ENCODE measurements at places on chromosomes 2 and 18.

GRCh38 chr2:64832936-64833335 lies 156.3 kb upstream of the SLC1A4 start:
- no peak for DNase-seq

GRCh38 chr18:77647472-77647871 lies 397.8 kb downstream of the GALR1 start:
- DNase-seq = no peak

DNA sequence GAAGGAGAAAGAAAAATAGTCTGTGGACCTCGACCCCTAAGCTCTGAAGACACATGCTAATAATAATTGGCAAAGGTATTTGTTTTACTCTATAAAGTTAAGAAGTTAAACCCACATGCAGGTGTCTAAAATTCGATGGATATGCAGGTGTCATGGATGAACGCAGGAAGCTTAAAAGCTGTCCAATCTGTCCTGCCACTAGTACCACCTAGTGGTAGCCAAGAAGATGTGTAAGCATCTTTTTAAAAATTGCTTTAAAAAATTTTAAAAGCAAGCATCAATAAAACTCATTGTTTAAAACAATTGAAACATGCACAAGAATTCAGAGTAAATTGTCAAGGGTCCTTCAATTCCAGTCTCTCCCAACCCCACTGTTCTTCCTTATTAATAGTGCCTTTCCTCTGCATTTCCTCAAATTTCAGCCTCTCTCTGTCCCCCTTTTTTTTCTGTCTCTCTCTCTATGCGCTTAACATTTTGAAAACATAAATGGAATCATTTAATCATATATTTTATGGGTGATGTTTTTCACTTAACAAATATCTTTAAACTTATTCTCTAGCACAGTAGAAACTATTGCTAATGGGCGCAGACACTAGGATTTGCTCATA lies 30.6 kb upstream of the PPP3R1 start:
- DNase-seq = no peak

DNA sequence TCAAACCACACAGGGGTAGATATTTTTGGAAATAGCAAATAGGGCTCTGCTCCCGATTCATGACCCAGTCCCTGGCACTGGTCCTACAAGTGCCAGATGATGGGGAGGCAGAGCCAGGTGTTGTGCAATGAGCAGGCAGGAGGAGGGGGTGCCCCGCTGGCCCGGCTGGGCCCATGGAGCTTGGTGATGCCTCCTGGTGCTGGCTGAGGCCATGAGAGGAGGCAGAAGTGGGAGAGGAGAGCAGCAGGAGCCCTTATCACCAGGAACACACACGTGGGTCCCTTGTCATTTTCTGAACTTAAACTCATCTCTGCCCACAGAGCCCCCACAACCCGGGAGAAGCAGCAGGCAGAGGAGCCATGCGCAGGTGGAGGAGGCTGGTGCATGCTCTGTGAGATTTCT lies 90.5 kb upstream of the MAPK4 start:
- no peak for DNase-seq

GRCh38 chr2:168666339-168666738 lies 136.1 kb upstream of the NOSTRIN start:
- no peak for DNase-seq

GRCh38 chr18:32553174-32553573 lies 82.5 kb upstream of the GAREM1 start:
- no peak for DNase-seq

DNA sequence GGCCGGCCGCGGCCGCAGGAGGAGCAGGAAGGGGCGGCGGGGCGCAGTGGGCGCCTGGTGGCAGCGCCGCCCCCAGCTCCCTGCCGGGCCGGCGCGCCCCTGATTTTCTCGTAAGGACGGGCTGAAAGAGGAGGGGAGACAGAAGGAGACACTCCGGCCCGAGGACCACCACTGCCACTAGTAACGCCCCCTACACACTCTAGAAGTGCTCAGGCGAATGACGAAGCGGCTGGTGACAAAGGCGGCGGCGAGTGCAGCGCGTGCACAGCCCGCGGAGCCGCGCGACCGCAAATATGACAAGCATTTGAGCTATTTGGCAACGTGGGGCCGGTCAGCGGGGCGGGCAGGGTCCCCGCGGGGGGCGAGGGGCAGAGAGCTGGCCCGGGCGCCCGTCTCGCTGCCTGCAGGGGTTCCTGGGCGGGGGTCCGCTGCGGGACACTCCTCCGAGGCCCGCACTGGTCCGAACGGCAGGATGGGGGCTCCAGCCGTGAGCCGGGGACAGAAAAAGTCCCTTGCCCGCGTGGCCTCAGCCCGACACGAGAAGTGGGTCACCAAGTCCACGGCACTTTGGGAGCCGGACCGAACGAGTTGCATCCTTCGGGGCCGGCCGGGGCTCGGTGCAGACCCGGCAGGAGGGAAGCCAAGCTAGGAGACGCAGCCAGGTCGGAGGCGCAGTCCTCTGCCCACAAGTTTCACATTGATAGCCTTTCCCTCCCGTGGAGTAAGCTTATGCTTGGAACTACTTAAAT lies 524 bp upstream of the SERTAD2 start:
- peak; percentile 65 for DNase-seq

DNA sequence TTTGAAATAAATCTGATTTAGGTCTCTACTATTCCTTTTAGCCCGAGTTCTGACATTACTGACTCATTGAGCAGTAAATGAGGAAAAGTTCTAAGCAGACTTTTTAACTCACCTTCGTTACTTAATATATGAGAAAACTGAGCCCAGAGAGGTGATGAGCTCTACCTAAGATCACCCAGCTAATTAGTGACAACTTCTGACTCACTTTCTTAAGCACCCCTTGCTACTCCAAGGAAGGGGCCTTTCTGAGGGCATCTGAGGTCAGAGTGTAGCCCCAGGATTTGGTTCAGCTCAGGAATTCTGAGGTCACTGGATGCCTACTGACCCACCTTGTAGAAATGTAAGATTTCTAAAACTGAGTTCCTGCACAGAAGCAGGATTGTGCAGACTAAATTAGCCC lies 102.2 kb upstream of the FZD5 start:
- DNase-seq = no peak

DNA sequence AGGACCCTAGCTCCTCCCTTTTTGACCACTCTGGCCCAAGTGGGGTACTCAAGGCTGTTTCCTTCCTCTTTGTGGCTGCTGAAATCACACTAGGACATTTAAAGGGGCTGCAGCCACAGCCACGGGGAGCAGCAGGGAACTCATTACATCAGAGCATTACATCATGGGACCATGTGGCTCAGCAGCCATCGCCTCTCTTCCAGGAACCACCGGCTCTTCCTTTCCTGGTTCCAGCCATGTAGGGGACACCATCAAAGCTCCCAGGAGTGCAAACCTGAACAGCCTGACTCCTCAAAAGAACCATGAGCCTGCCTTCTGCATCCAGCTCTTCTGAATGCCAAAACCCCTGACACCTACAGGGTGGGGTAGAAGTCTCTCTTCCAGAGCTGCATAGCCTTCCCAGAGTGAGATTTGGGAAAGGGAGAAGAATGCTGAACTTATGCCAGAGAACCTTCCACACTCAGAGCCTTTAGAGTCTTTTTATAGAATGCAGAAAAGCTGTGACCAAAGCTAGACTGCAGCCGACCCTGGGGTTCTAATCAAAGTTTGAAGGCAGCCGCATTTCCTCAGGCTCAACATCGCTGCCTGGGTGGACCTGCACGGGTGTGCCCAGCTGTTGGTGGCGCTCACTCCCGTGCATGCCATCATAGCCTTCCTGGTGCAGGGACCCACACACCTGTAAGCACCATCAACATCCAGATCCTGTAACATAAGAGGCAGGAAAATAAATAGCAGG lies 121.7 kb downstream of the KLHL29 start:
- DNase-seq = no peak

- no peak for DNase-seq
Measured at GRCh38 chr18:72985686-72986085, 117.9 kb upstream of the NETO1 start.

DNA sequence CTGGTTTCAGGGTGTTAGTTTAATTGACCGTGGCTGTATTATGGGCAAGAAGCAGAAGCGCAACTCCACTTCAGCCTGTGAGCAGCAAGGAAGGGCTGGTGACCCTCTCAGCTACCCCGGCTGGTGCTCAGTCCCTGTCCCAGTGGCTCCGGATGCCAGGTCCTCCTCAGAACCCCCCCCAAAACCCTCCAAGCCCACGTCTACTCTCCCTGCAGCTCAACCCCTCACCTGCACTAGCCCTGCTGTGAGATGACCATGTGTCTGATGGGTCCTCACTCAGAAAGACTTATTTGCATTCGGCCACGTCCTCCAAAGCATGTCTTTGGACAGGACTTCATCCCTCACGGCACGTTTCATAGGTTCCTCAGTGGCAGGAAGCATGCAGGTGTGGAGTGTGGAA lies 119.7 kb upstream of the ALKAL2 start:
- no peak for DNase-seq

GRCh38 chr18:35982409-35983114 lies 10.1 kb downstream of the RMP24 start:
- peak; percentile 8 for DNase-seq

DNA sequence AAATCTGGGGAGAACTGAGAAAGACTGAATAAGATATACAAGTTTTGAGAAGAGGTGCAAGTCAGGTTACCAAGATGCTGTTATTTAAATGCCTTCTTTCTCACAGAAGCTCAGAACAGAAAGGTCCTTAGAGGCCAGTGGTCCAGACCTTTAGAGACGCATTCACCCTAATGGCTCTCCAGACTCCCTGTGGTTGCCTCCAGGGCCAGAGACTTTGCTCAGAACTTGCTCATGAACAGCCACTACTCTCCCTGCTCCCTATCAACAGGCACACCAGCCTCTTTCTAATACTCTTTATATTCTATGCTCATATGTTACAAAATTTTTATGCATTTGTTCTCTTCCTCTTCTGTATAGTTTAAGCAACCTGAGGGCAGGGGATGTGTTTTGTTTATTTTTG lies 349.0 kb upstream of the TNP1 start:
- no peak for DNase-seq

GRCh38 chr2:200762127-200762526 lies 49.6 kb upstream of the BZW1 start:
- DNase-seq = no peak

DNA sequence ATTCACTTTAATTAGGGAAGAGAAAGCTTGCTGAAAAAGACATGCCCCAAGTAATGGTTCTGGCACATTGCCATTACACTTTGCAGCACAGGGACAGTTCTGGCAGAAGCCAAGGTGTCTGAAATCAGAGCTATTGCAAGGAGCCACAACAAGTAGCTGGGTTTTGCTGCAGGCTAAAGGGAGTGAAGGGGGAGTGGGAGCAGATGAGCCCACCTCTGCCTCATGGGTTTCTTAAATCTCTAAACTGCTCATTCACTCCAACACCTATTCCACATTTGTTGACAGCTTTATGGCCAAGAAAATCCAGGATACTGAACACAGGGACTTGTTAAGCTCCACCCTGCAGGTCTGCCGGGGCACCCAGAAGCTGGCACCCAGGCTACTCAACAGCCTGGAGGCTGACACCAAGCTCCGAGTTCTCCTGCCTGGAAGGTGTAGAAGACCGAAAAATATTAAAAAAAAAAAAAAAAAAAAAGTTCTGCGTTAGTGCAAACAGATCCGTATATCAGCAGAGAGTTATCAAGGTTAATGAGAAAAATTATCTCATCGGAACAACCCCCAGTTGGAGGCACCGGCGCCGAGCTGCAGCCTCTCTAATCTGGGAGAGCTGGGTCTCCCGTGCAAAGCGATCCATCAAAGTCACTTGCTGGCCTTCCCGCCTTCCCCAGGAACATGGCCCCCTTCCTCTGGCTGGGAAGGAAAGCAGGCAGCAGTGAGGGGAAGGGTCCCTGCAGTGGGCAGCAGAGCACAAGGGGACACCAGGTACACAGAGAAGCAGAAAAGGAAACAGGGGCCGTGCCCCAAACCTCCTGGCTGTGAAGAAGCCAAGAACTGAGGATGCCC lies 123.7 kb downstream of the HNMT start:
- DNase-seq = no peak
